ENCODE measurements at places on chromosomes 3 and 15.
A peak's percentile ranks its signal among the peaks of the same experiment; 100 is the strongest.

- DNase-seq: no peak
Measured at GRCh38 chr3:76487446-76487845, 552.5 kb upstream of the ROBO2 start.

- no peak for DNase-seq
Measured at GRCh38 chr15:90063770-90064247, 38.5 kb downstream of the IDH2 start.

DNA sequence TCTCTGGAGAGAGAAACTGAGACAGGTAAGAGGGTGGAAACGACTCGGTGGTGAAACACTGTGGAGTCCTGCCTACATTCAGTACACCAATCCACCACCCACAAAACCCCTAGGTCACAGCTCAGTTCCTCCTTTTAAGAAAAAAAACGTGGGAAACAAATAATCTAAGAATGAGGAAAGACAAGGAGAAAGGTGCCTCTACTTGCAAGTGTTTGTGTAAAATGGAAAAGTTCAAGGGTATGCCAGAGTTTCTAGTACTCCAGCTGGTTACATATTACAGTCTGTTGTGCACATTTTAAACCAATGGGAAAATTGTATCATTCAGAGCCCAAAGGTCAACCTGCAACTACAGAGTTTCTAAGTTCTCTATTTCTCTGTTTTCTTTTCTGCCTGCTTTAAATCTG lies 32.2 kb downstream of the HGD start:
- no peak for DNase-seq

DNA sequence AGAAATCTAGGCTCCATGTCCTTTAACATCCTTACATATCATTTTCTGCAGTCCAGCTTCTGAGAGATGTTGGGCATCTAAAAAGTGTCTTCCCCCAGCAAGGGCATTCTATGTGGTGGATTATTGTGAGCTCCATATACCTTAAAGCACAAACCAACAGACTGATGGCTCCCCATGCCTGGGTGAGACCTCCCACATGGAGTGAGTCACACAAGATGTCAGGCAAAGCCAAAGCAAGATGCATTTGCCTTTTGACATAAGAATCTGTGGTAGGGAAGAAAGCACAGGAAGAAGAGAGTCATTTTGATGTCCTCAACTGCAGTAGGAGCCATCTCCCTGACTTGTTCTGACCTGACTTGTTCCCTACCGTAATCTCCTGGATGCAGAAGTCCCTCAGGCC lies 238.7 kb upstream of the EIF1B start:
- no peak for DNase-seq

GRCh38 chr15:60788692-60789103 lies 309.8 kb upstream of the ICE2 start:
- DNase-seq: peak; percentile 15

DNA sequence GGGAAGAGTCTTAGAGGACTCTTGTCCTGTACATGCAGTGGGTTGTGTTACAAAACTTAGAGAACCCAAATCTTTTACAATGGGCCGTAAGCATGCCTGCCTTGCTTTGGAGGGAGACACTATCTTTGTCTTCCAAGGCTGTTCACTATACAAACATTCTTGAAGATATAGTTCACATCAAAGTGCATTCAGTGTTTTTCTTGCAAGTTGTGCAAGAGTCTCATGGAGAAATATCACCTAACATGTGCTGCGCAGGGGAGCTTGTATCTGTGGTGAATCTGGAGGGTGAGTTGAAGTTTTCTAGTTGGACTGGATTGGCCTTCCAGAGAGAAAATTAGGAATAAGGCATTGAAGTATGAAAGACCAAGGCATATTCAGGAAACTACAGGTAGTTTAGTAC lies 7.8 kb upstream of the PRTG start:
- DNase-seq: no peak

GRCh38 chr15:95932676-95933075 lies 397.8 kb upstream of the NR2F2 start:
- DNase-seq: no peak

DNA sequence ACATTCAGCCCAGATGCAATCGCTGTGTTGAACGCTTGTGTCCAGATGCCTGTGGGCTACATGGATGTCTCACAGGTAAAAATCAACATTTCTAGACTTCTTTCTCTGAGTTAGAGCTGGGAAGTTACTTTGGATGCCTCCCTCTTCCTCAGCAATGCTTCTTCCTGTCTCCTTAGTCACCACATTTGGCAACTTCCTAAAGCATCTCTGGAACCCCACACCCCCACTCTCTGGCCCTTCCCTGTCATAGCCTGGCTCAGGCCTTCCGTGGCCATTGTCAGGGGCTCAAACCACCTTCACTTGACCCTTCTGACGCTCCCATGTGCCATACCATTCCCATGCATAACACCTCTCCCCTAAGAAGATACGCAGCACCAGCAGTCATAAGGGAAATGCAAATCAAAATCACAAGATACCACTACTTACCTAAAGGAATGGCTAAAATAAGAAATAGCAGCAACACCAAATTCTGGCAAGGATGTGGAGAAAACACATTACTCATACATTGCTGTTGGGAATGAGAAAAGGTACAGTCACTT lies 21.6 kb upstream of the RGMA start:
- DNase-seq: no peak

GRCh38 chr15:40108061-40108854 lies 421 bp downstream of the BMF start:
- no peak for DNase-seq

DNA sequence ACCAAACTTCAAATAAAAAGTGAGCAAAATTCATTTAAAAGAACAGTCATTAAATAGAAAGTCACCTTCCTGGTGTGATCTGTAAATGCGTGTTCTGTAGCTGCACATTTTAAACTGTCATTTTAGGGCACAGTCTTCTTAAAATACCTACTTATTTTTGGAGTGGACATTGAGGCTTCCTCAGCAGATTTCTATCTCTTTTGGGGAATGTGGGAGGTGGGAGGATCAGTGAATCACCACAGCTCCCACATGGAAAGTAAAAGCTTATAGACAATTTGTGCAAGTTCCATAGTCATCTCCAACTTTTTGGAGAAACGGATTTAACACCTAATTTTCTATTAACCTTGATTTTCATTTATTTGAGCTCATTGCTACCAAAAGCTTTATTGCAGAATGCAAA lies 21.0 kb upstream of the MOBP start:
- no peak for DNase-seq

DNA sequence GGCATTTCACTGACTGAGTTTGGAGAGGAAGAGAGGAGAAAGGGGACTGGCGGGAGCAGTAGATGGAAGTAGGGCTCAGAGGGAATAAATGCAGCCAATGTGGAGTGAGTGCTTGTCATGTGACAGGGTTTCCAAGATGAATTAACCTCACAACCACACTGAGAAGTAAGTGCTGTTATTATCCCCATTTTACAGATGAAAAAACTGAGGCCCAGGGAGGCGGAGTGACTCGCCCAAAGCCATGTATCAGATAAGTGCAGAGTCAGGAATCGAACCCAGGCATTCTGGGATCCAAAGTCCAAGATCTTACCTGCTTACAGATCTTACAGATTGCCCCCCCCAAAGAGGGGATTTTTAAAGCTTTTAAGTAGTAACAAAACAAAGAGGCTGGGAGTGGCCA lies 207.2 kb downstream of the SHQ1 start:
- DNase-seq: no peak

- DNase-seq: no peak
Measured at GRCh38 chr3:14142567-14143270, 17.9 kb downstream of the TMEM43 start.

DNA sequence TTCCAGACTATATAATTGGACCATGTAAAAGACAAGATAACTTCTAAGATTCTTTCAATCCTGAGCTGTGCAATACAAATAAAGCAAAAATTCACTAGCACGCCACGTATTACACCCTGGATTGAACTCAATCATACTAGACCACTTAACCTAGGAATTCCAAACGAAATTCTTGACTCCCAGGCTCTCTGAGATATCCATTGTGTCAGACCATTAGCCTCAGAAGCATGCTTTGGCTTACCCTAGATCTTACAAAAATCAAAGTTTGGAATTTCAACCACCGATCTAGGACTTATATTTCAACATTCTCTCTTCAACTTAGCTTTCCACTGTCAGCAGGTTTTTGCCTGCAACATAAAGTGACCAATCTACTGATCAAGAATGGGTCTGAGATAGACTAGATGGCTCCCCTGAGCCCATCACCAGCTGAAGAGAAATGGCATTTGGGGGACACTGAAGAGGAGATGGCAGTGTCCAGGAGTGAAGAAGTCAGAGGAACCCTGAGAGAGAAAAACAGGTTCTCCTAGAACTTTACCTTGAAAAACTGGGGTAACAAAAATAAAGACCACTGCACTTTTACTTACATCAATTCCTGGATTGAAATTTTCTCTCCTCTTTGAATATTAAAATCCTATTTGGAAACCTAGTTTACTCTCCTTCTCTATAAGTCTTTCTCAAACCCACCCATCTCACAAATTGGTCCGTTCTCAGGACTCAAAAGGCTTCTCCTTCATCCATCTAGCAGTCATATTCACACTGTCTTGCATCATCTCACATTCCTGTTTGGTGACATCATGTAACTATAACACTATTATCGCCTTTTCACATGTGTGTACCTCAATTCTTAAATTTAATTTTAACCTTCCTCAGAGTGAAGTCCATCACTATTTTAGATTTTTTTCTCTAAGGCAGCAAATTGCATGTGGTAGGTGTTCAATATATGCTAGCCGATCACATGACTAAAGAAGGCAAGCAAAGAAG lies 18.5 kb downstream of the CPNE4 start:
- DNase-seq: no peak

- DNase-seq: no peak
Measured at GRCh38 chr3:11145888-11146287, 8.4 kb upstream of the HRH1 start.

DNA sequence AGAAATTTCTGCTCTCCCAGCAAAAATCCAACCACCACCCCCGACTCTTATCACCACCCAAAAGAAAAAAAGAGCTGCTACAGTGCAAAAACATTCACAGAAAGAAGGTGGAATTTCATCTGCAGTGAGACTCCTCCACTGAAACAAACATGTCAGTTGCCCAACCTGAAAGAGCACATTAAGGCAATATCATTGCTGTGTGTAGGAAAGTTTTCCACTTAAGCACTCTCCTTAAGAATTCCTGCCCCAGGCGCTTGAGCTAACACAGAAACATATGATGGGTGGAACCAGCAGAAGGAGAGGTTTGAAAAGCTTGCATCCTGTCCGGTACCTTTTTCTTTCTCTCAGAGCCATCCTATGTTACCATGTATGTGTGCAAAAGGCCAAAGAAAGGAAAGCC lies 200.8 kb upstream of the GADL1 start:
- DNase-seq: no peak

GRCh38 chr3:128482175-128482574 lies 10.8 kb downstream of the GATA2 start:
- DNase-seq: no peak

DNA sequence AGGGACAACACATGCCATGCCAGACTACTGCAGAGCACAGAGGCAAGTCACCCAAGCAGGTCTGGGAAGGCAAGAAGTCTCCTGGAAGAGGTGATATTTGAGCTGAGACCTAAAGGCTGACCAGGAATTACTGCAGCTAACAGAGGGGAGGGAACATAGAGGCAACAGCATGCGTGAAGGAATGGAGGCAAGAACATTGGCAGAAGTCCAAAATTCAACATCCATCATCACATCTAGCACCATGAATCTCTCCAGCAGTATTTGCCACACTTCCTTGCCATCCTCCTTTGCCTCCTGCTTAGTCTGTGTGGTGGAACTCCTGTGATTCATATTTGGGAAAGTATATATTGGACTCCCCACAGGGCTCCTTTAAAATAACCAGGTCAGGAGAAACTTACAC lies 870 bp upstream of the TSEN2 start:
- no peak for DNase-seq

GRCh38 chr15:66221126-66221525 lies 32.4 kb downstream of the MEGF11 start:
- peak; percentile 20 for DNase-seq

- no peak for DNase-seq
Measured at GRCh38 chr3:38620236-38620635, 29.3 kb downstream of the SCN5A start.

DNA sequence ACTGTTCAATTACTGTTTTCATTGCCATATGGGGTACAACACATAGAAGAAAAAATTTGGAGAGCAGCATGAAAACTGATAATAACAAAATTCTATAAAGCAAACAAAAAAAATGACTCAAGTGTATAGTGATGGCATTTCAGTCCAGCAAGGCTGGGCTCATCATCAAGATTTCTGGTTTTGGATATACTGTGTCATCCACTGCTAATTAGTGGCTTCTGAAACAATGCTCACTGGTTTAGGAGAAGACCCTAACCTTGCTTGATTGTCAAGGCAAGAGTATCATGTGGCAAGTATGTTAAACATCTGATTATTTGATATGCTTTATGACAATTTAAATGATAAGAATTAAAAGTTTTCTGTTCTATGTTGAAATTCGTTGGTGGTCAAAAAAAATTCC lies 96.9 kb downstream of the RFX7 start:
- no peak for DNase-seq

GRCh38 chr3:85960793-85961192 lies 1002.0 kb downstream of the CADM2 start:
- DNase-seq: no peak

DNA sequence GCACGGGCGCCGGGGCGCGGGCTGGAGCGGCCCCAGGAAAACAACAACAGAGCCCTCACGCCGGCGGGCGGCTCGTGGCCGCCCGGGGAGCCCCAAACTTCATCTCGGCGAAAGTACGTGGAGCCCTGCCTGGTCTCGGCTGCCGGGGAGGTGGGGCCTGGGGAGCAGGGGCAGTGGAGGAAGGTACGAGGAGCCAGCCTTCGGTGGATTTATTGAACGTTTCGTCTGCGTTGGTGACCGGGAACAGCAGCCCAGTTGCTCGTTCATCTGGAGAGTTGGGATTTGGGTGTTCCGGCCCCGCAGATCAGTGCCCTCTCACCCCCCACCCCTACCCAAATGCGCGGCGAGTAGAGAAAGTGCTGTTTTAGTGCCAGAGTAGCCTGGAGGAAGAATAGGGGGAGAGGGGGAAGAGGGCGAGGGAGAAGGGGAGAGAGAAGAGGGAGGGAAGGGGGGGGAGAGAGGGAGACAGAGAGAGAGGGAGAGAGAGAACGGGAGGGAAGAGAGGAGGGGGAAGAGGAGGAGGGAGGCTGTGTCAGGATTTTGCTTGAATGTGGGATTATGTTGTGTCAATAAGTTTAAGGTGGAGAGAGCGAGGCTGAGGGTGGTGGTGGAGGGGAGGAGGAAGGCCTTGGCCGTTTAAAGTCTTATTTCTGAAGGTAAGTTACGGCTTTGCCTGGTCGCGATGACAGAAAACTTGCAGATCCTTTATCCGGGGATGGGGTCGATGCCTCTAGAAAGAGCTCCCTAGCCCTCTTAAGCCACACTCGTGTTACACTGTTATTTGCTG lies 970 bp downstream of the BBX start:
- peak; percentile 39 for DNase-seq

- DNase-seq: no peak
Measured at GRCh38 chr15:63211549-63211948, 22.1 kb downstream of the RAB8B start.

DNA sequence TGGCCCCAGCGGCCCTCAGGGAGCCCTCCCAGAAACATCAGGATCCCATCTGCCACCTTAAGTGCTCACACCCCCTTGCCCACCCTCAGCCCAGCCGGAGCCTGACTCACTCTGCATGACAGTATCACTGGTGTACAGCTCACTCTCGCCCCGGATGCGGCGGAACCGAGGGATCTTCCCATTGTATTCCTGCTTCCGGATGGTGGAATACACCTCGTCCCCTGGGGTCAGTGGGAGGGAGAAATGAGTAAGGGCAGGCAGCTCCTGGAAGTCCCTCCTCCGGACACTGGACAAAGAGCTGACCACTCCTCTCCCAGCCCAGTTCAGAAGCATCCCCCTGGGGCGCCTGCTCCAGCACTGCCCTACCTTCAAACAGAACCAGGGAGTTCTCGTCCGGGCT lies 16.5 kb downstream of the SEMA7A start:
- DNase-seq: no peak
